ENCODE measurements at places on chromosomes 5 and 9. TPM values are rescaled to one million over a fixed set of nuclear protein-coding genes. Genes with fewer than 3 reads are reported as not detected.

DNA sequence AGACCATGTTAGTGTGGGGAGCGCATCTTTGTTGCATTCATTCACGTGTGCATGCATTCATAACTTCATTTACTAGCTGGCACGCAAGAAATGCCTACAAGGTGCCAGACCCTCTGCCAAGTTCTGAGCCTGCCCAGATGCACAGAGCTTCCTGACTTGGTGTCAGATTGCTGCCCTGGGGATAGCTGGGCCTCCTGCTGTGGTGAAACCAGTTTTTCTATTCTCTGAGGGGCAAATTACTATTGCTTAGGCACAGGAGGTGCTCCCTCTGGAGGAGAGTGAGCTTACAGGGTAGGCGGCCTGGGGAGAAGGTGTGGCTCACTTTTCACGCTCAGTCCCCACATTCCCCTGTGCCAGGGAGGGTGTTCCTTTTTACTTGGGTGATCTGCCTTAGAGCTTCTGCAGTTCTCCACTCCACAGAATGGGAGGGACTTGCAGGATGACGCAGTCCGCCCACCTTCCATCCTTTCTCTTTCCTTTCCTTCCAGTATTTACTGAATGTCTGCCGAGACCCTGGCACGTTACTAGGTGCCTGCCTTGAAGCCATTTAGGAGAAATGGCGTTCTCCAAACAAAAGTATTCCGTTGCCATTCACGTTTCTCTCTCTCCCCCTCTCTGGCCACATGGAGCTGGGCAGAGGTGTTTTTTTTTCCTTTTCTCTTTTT lies 27.9 kb upstream of the CTNNA1 start:
- peak overlapping the region; percentile 4 for H3K4me3 ChIP-seq
- DNase-seq = no peak
- peaks cover 13% of the 10 kb centered on the region for H3K4me1 ChIP-seq

- DNase-seq = no peak
- H3K27me3 ChIP-seq = no peaks in the 10 kb centered on the region
- H3K27ac ChIP-seq = no peak overlapping the region
- no peaks in the 10 kb centered on the region for H3K36me3 ChIP-seq
- no peaks in the 10 kb centered on the region for H3K4me1 ChIP-seq
Observed at GRCh38 chr5:109701792-109702191, 12.1 kb downstream of the MAN2A1 start.

DNA sequence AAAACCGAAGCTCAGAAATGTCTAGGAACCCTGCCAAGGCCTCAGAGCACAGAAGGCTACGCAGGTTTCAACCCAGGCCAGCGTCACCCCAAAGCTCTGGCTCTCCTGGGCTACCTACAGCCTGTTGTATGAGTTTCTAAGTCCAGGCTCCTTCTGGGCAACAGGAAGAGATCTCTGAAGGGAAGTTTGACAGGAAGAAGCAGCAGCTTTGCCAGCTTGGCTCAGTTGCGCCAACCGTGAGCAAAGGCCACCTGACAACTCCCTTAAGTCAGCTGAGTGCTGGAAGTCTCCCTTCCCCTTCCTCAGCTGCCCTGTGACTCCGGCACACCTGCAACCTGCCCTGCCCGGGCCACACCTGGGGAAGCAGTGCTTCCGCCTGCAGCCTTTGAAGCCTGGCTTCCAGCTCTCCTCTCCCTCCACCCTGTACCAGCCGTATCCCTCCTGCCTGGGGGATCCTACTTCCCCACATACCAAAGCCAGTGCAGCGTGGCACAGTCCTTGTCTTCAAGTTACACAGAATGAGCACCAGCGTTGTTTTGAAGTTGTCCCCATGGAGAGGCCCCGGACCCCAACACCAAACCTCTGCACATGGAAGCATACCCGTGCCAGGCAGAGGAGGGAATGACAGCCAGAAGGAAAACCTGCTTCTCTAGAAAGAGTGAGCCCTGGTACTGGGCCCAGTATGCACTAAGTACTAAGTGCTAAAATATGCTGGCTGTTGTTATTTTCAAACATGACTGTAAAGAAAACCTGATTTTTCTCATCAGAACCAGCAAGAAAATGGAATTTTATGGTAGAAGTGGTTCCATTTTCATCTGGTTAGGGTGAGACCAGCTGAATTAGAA lies 36.5 kb downstream of the SHB start:
- no peaks in the 10 kb centered on the region for H3K36me3 ChIP-seq
- H3K4me3 ChIP-seq = no peak overlapping the region
- DNase-seq = no peak

- no peak overlapping the region for H3K27ac ChIP-seq
- no peak for DNase-seq
- H3K4me3 ChIP-seq = no peak overlapping the region
- H3K27me3 ChIP-seq = no peaks in the 10 kb centered on the region
- peaks cover 11% of the 10 kb centered on the region for H3K4me1 ChIP-seq
Observed at GRCh38 chr9:132049323-132049882, 30.3 kb downstream of the MED27 start.

- H3K27ac ChIP-seq = peak overlapping the region; percentile 60
- H3K4me3 ChIP-seq = no peak overlapping the region
- H3K36me3 ChIP-seq = peaks cover 28% of the 10 kb centered on the region
- peaks cover 49% of the 10 kb centered on the region for H3K4me1 ChIP-seq
Observed at GRCh38 chr9:110065532-110065931, 142.4 kb downstream of the C9orf152 start.

The CDH6 gene
- total RNA-seq = 9.4 TPM

- no peaks in the 10 kb centered on the region for H3K27me3 ChIP-seq
- H3K36me3 ChIP-seq = no peaks in the 10 kb centered on the region
- no peak overlapping the region for H3K27ac ChIP-seq
- peak; percentile 15 for DNase-seq
- no peak overlapping the region for H3K4me3 ChIP-seq
Observed at GRCh38 chr5:90050103-90050502, 359.5 kb downstream of the CETN3 start.

The GPR150 gene
- 0.29 TPM for total RNA-seq

DNA sequence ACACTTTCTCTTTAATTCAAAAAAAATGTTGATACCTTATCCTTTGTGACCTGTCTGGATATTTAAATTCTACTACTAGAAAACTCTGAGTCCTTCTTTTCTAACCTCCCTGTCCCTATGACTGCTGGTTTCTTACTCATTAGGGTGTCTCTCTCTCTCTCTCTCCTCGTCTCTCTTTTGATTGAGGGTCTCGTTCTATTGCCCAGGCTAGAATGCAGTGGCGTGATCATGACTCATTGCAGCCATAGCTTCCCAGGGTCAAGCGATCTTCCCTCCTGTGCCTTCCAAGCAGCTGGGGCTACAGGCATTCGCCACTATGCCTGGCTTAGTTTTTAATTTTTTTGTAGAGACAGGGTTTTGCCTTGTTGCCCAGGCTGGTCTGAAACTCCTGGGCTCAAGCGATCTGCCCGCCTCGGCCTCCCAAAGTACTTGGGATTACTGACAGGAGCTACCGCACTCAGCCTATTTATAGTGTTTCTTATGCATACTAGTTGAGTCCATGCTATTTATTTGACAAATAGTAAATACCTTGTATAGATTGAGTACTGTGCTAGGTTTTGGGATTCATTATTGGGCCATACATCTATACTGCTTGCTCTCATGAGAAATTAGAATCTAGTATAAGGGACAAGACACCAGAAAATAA lies 61.9 kb downstream of the NSD1 start:
- H3K27ac ChIP-seq = peak overlapping the region; percentile 83
- peaks cover 51% of the 10 kb centered on the region for H3K36me3 ChIP-seq
- no peak overlapping the region for H3K4me3 ChIP-seq
- peaks cover 14% of the 10 kb centered on the region for H3K4me1 ChIP-seq

- H3K27ac ChIP-seq = no peak overlapping the region
- peak overlapping the region; percentile 77 for H3K4me3 ChIP-seq
- no peak for DNase-seq
- no peaks in the 10 kb centered on the region for H3K27me3 ChIP-seq
Observed at GRCh38 chr5:180090769-180091546, 19.4 kb upstream of the RNF130 start.

DNA sequence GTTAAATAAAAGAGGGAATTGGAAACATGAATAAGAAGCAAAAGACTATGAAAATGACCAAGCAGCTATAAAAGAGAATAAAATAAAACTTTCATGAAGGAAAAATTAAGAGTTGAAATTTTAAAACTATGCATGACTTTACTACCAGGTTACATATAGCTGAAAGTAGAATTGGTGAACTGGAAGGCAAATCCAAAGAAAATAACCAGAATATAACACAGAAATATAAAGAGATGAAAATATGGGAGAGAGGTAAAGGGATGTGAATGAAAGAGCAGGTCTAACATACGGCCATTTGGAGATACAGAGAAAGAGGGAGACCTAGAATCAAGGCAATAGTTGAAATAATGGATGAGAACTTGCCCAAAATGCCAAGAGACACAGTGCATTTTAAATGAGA lies 42.9 kb upstream of the TDRD7 start:
- no peaks in the 10 kb centered on the region for H3K27me3 ChIP-seq
- no peaks in the 10 kb centered on the region for H3K4me1 ChIP-seq
- DNase-seq = no peak
- no peak overlapping the region for H3K27ac ChIP-seq
- H3K4me3 ChIP-seq = no peak overlapping the region

The FAXDC2 gene
- total RNA-seq = 19.2 TPM

The NUTM2F gene
- not detected for total RNA-seq

The LCP2 gene
- total RNA-seq = not detected

The IL9 gene
- not detected for total RNA-seq

Measured in osteoblast (primary cell).